ENCODE measurements at places on chromosomes 7 and 10.

DNA sequence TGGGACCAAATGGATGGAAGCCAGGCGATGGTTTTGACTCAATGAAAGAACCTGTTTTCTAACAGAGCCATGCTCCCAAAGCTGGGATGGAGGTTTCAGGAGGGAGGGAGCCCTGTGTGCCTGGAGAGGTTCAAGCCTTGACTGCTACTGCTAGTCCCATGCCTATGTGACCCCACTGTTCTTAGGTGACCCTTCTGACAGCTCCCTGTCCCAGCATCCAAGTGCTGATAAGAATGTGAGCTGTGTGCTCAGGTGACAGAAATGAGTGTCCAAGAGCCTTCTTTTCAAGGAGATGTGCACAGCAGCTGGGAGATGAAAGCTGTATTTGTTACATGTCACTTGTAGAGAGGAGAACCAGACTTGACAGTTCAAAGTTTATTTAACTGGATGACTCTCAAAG is 595.4 kb downstream of the GALNT17 start:
- no peak for DNase-seq
- no peak overlapping the region for H3K27ac ChIP-seq
- no peak overlapping the region for H3K4me3 ChIP-seq
- no peaks in the 10 kb centered on the region for H3K4me1 ChIP-seq

- DNase-seq, result no peak
- no peak overlapping the region for H3K4me3 ChIP-seq
- H3K27me3 ChIP-seq, result no peaks in the 10 kb centered on the region
- H3K36me3 ChIP-seq, result no peaks in the 10 kb centered on the region
- H3K27ac ChIP-seq, result no peak overlapping the region
Observed at GRCh38 chr7:50446542-50446960, 3.6 kb downstream of the FIGNL1 start.

DNA sequence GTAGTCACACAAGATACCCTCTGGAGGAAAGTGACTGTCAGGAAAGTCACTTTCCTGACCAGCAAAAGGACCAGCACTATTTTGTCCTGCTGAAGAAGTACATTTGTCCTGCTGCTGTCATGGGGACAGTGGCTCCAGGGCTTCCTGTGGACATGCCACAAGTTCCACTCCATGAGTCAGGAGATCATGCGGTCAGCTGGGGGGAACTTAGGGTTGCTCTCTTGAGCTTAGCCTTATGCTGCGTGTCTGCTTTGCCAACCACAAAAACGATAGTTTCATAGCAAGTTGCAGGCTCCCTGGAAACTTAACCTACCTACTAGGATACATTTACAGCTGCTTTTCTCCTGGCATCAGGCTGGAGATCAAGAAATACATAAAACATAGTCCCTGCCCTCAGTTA is 19.8 kb upstream of the ALOX5 start:
- no peaks in the 10 kb centered on the region for H3K27me3 ChIP-seq
- no peaks in the 10 kb centered on the region for H3K36me3 ChIP-seq
- no peak overlapping the region for H3K4me3 ChIP-seq
- H3K27ac ChIP-seq, result no peak overlapping the region
- DNase-seq, result no peak

DNA sequence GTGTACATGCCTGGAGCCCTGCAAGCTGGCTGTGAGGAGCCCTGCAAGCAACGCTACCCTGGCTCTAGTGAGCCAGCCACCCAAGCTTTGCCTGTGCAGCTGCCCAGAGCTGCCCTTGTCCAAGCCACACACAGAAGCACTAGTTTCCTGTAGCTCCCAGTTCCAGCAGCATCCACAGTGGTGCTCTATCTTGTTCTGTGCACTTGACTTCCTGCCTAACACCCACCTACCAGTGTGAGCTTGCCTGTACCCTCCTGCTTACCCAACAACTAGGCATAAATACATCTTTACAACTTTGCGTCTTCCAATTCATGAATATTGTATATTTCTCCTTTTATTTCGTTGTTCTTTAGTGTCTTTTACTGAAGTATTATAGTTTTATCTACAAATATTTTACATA is 32.2 kb upstream of the ZNF518A start:
- no peaks in the 10 kb centered on the region for H3K4me1 ChIP-seq
- H3K4me3 ChIP-seq, result no peak overlapping the region
- DNase-seq, result no peak

- no peak overlapping the region for H3K4me3 ChIP-seq
- H3K4me1 ChIP-seq, result no peaks in the 10 kb centered on the region
- H3K27ac ChIP-seq, result no peak overlapping the region
Observed at GRCh38 chr7:109834851-109835250, 1256.1 kb upstream of the LRRN3 start.
